Hair follicular keratinocyte (primary cell): ENCODE measurements at places on chromosomes 2 and 18. TPM values are rescaled to one million over a fixed set of nuclear protein-coding genes. Genes with fewer than 3 reads are reported as not detected.

The RBBP8 gene
- 123 and 127 TPM in 2 replicates for total RNA-seq

The IHH gene
- total RNA-seq: not detected in 2 replicates

The SH2D6 gene
- 0.23 TPM in 1 of 2 replicates, not detected in the other for total RNA-seq

The C2orf80 gene
- total RNA-seq: not detected in 2 replicates

The PRSS56 gene
- not detected in 2 replicates for total RNA-seq

The TUBA3D gene
- not detected in 2 replicates for total RNA-seq

The GALNT3 gene
- total RNA-seq: 89.5 and 100.0 TPM in 2 replicates

The TTL gene
- total RNA-seq: 35.7 and 38.7 TPM in 2 replicates

The CLEC4F gene
- total RNA-seq: not detected in 2 replicates

The SEPTIN2 gene
- 204 and 221 TPM in 2 replicates for total RNA-seq

The STAT4 gene
- total RNA-seq: 1.0 and 4.5 TPM in 2 replicates

The GAREM2 gene
- total RNA-seq: 0.19 and 0.94 TPM in 2 replicates

The FMNL2 gene
- total RNA-seq: 32.4 and 47.8 TPM in 2 replicates

The KIAA2012 gene
- not detected in 2 replicates for total RNA-seq

The MEIS1 gene
- total RNA-seq: 4.7 and 7.6 TPM in 2 replicates

The PGAP1 gene
- total RNA-seq: 3.4 and 7.6 TPM in 2 replicates
